CD14-positive monocyte (primary cell): ENCODE measurements at places on chromosomes 12 and 14.

DNA sequence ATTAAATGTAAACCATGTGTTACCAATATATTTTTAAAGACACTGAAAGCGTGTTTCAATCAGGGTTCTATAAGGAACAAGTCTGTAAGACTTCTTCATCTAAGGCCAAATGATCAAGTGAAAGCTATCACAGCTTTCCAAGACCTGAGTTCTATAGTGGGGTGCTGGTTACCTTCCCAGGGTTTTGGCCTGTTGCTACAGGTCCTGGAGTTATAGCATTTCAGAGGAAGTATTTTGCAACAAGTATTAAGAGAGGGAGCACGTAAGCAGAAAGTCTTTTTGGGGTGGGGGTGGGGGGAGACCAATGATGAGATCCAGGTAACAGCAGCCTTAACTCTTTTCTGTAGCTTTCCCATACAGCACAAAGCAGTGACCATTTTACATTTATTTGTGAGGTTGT, 43.8 kb downstream of the FOXN3 start:
- DNase-seq, result no peak

- DNase-seq, result peak; percentile 69
Observed at GRCh38 chr12:14959463-14959862, 1.9 kb downstream of the ARHGDIB start.

- no peak for DNase-seq
Observed at GRCh38 chr12:31118347-31119191, 44.9 kb downstream of the DDX11 start.

DNA sequence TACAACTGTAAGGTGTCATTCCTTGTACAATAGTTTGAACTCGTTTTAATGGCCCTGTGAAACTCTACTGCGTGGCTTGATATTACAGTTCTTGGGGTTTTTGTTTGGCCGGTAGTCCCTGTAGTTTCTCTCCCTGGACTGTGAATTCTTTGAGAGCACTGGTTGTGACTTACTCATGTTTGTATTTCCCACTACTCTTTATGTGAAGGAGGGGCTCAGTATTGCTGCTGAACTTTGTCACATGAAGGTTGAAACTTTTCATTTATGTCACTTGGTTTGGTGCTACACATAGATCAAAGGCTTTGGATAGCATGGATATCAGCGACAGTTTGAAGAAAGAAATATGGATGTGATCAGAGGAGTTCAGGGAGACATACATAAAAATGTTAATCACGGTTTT, 1.5 kb upstream of the POU6F1 start:
- no peak for DNase-seq

DNA sequence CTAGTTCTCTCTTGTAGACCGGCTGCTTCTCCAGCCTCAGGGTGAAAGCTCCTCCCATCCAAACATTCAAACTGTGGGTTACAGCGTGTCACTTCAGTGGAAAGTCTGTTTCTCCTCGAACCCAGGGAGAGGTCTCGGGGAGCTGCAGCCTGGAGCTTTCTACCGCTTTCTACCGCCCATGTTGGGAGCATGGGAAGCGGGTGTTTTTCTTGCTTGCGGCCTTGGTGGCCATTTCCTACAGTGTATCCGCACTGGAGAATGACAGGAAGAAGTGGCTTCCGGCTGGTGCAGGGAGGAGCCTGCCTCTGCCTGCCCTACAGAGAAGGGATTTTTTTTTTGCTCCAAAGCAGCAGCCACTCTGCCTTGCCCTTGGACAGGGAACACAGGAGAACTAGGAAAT, 21.2 kb downstream of the ZFP36L1 start:
- DNase-seq, result peak; percentile 45

GRCh38 chr12:32970465-32971110, 74.0 kb upstream of the PKP2 start:
- no peak for DNase-seq

DNA sequence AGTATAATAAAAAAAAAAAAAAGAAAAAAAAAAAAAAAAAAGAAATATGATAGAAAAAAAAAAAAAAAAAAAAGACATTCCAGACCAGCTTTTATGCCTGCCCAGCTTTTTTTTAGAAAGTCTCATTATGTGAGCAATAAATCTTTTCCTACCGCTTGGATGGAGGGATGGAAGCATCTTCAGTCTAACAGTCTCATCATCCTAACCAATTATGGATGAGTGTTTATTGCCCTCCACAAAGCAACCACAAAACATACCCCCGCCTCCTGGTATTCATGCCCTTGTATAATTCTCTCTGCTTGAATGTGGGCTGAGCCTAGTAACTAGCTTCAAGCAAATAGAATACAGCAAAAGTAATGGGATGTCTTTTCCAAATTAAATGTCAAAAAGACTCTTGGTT, 33.7 kb upstream of the ADAMTS20 start:
- no peak for DNase-seq

- DNase-seq, result peak; percentile 62
Observed at GRCh38 chr12:72747111-72747849, 475.1 kb downstream of the TRHDE start.

GRCh38 chr12:33670284-33670683, 230.7 kb upstream of the SYT10 start:
- DNase-seq, result no peak

DNA sequence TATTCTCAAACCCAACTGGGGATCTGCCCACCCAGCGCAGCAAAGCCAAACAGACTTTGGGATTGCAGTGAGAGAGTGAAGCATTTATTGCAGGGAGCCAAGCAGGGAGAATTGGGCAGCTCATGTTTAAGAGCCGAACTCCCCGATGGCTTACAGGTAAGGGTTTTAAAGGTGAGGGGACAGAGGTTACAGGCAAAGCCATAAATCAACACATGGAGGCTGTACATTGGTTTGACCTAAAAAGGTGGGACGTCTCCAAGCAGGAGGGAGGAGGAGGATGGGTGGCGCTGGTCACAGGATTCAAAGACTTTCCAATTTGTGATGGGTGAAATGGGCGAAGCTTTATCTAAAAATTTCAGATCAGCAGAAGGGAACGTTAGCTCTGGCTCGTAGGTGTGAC, 18.2 kb downstream of the OAS2 start:
- DNase-seq, result no peak

DNA sequence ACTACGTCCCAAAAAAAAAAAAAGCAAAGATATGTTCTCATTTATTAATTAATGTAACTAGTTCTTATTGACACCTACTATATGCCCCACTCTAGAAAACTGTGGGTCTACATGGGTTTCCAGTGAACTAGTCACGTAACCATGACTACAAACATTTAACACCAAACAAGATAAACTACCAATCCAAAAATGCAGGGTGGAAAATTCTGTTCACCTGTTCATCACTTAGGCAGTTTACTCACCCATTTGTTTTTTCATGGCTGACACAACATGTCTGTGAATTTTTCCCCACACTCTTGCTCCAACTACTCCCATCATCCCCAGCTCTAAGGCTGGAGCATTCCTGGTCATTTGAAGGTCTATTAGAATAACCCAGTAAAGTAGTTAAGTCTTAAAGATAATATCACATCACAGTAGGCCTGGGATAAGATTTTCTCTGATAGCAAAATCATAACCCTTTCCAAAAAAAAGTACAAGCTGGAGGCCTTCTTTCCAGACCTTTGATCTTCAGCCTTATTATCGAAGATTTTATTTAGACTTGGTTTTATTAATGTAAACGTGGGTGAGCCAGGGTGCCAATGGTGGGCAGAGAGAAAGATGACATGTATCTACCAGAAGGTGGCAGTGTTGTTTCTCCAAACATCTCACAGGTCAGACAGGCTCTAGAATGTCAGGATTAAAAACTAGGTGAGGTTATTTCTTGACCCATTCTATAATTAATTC, 61.6 kb upstream of the DAAM1 start:
- DNase-seq, result peak; percentile 49

- DNase-seq, result no peak
Observed at GRCh38 chr12:14076538-14076937, 95.1 kb upstream of the GRIN2B start.

DNA sequence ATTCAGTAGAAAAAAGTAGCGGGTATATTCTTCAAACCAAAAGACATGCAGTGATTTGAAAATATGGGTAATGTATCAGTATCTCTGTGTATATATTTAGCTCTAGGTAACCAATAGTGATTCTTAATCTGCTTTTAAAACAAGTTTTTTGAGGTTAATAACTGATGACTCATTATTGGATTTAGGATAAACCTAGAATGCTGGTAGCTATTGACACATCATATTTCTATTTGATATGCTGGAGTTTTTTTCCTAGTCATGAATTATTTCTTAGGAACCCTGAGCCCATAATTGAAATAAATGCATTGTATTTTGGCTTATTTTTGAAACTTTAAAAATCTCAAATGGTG, 15.5 kb downstream of the ARF6 start:
- DNase-seq, result no peak

- no peak for DNase-seq
Observed at GRCh38 chr14:99554757-99555531, 49.1 kb downstream of the CCDC85C start.

GRCh38 chr14:99772371-99773283, 20.6 kb upstream of the EML1 start:
- no peak for DNase-seq
